ENCODE measurements at places on chromosomes 12 and 14.

GRCh38 chr12:23376238-23376637 lies 573.2 kb downstream of the SOX5 start:
- DNase-seq, result no peak

- DNase-seq, result no peak
Observed at GRCh38 chr12:54593135-54593534, 4.7 kb upstream of the PPP1R1A start.

GRCh38 chr14:51269634-51270033 lies 29.6 kb downstream of the TMX1 start:
- DNase-seq, result no peak

DNA sequence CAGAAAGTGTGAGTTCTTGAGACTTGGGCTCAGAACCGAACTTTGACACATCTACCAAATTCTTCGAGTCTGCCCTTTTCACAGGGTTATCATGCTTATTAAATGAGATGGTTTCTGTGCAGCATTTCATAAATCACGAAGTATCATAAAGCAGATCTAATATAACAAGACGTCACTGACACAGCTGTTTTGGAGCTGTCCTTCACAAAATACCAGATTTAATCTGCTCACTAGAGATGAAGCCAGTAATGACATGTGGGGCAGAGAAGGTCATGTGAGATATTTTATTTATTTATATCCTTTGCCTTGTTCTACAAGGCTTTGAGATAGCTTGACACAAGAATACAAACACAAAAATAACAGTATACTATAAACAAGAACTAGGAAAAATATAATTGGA lies 127.0 kb downstream of the RPAP3 start:
- DNase-seq, result no peak

DNA sequence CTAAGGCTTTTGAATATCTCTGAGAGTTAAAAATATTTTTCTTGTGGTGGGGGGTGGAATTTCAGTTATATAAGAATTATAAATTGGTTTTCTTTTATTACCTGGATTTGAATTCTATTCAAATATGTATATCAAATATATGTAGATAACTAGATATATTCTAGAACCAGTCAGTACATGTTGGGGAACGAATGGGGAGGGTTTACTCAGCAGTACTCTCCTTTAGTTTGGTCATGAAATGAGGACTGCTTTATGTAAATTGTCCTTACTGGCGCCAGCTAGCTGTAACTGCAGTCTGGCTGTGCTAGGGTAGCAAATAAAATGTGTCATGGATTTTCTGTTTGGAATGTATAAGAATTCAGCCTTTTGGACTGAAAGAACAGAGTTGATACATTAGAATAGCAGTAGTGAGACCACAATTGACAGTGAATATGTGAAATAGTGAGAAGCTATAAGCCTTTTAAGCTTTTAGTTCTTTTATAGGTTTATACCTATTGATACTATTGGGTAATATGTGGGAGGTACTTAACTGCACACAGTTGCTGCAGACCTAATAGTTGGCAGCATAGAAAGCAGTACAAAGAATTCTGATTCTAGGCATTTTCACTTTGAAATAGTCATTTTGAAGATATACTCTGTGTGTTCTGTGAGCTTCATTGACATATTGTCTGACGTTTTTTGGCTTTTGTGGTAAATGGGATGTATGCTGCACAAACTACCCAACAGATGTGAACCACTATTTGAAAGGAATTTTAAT lies 29.0 kb downstream of the ATF7IP start:
- no peak for DNase-seq

- DNase-seq, result no peak
Observed at GRCh38 chr14:61253064-61253738, 27.9 kb downstream of the TMEM30B start.

- no peak for DNase-seq
Observed at GRCh38 chr12:102539651-102540553, 59.5 kb upstream of the IGF1 start.

GRCh38 chr12:122265476-122265875 lies 818 bp downstream of the VPS33A start:
- DNase-seq, result no peak

GRCh38 chr12:62783881-62784280 lies 151.1 kb downstream of the PPM1H start:
- DNase-seq, result no peak

GRCh38 chr12:124531281-124531745 lies 36.1 kb downstream of the NCOR2 start:
- DNase-seq, result no peak

- no peak for DNase-seq
Observed at GRCh38 chr12:71756054-71756690, 1.5 kb downstream of the RAB21 start.

DNA sequence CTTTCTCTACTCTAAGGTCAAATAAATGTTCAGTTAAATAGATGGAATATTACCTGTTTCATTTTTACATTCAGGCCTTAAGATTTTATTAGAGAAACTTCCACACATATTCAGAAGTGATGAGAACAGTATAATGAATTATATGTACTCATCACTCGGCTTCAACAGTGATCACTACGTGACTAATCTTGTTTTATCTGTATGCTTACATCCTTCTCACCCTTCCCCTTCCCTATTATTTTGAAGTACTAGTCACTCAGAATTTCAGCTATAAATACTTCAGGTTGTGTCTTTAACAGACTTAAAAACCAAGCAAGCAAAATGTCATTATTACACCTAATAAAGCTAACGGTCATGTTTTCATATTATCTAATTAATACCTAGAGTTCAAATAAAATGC lies 34.9 kb downstream of the ETV6 start:
- DNase-seq, result no peak

GRCh38 chr12:31471823-31472222 lies 119.1 kb downstream of the DENND5B start:
- DNase-seq, result no peak

DNA sequence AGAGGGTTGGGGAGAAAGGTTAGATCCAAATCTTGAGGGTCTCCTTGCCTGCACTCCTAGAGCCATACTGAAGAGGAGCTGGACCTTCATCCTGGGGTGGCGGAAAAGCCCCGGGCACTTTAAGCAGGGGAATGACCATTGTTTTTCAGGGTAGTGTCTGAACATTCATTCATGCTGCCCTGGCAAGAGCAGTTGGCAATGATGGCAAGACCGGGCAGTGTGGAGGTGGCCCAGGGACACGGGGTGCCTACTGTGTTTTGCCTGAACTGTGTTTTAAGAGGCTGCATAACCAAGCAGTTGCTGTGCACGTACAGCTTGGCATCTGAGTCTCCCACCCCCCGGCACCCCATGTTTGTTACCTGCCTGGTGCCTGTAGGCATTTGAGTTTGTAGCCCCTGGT lies 14.7 kb downstream of the TPCN1 start:
- DNase-seq, result no peak

- DNase-seq, result no peak
Observed at GRCh38 chr14:60968099-60968498, 12.8 kb downstream of the TRMT5 start.

GRCh38 chr12:11158885-11159444 lies 12.0 kb upstream of the SMIM10L1 start:
- DNase-seq, result no peak

DNA sequence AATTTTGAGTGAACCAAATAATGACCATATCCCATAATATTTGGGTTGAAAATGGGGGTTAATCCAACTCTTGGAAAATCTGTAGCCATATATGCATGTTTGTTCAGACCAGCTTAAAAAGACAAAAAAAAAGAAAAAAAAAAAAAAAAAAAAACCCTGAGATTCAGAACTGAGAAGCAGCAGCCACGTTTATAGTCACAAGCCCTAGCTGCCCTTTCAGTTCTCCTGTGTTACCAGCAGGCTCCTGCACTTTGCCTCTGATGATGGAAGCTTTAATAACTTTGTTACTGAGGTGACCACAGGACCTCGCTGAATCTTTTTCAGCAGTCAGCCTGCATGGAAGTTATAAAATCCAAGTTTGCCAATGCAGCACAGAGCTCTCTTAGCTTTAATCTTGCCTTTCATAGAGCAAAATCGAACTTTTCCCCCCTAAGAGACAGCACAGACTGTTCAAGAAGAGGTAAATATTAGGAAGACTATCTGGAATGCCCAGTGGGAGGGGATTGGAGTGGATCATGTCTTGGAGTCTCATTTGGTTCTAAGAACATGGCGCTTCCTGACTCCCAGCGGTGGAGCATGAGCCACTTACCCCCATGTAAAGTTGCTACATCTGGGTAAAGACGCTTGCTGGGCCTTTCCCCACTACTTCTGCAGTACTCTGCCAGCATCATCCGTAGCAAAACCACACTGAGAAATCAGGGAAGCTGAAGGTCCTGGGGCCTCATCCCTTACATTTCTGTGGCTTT lies 20.6 kb downstream of the GNG2 start:
- DNase-seq, result no peak

GRCh38 chr14:102071283-102071998 lies 15.4 kb downstream of the HSP90AA1 start:
- no peak for DNase-seq

DNA sequence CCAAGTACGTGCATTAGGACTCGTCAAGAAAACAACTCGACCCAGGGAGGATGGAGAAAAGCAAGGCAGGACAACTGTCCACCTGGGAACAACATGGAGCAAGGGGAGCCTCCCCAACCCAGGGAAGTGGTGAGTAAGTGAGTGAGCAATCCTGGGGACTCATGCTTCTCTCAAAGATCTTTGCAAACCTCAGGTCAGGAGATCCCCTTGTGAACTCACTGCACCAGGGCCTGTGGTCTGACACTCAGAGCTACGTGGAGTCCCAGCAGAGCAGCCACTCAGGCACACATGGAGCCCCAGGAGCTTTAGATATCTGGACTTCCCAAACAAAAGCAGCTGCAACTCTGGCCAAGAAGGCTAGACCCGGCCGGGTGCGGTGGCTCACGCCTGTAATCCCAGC lies 12.2 kb upstream of the OR5AU1 start:
- no peak for DNase-seq

DNA sequence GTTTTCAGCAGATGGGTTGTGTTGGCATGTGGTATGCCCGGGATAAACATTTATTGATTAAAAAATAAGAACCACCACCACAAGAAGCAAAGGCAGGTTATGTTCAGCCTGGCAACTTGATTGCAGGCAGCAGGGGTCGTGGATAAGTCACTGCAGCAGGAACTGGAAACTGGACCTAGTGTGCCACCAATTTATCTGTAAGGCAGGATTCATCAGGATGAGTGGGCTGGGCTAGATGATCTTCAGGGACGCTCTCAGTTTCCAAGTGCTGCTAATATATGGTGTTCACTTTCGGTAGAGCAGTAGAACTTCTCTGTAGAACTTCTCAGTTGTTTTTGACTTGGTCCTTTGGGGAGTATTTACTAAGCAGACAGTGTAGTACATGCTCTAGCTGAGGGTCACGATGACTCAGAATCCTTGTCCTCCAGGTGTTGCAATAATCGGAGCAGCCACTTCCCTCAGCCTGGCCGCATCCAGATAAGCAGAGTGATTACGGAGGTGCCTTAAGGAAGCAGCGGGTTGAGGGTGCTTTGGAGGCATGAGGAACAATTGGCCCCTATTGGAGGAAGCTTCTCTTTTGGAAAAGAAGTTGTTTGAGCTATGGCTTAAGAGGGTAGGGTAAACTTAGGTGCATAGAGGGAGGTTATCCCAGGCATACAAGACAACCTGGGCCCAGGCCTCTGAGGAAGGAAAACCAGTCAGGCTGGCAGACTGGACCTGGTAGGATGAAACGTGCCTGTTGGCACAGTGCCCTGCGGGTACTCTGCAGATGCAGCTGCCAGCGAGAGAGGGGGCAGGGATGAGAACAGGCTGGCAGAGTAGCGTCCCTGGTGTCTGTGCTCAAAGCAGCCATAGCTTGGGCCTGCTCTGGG lies 104.0 kb downstream of the GPR135 start:
- no peak for DNase-seq

DNA sequence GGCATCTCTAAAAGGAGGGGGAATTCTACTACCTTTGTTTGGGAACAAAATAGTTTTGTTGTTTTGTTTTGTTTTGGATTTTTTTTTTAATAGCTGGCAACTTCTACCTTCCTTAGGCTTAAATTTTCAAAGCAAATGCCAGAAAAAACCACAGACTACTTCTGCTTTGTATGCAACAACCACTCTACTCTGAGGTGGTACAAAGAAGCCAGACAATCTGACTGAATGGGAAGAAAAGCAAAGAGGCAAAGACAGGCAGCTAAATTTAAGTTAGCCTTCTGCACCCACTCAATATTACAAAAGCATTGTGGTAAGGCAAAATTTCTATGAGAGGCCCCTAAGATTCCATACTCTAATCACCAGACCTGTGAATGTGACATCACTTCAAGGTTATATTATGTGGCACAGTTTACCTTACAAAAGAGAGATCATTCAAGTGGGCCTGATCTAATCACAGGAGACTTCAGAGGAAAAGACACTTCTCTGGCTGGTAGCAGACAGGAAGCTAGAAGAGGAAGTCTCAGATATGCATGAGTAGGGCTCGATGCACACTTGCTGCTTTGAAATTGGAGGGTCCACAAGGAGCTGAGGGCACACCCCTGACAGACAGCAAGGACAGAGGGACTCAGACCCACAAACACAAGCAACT lies 566.6 kb downstream of the RPS29 start:
- no peak for DNase-seq

- DNase-seq, result no peak
Observed at GRCh38 chr14:50063876-50064420, 52.4 kb downstream of the VCPKMT start.

DNA sequence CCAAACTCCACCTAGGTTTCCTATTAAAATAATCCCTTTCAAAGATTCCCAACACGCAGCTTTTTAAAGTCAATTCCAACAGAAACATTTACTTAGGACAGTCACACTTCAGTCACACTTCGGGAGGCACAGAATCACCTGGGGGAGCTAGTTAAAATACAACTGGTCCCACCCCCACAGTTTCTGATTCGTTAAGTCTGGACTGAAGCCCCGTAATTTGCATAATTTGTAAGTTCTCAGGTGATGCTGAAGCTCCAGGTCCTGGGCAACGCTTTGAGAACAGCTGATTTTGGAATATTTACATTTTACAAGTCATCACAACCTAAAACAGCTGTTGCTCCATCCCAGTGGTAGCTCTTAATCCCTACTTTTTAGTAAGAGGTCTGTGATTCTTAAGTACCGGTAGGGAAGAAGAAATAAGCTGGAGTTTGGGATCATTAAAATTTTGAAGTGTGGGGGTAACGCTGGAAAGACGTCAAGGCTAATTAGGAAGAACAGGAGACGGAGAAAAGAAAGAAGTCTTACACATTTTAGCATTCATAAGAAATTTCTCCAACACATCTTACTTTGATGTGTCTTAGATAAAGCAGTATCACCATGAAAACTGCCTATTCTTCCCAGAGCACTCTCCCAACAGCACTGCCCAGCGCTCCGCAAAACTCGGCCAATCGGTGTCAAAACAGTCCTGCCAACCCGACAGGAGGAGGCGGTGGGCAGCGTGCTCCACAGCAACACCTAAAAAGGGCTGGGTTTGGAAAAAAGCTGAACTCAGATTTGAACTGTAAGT lies 1.1 kb downstream of the IPO8 start:
- DNase-seq, result no peak

GRCh38 chr14:90523961-90524875 lies 127.4 kb downstream of the CALM1 start:
- DNase-seq, result no peak

GRCh38 chr12:115079760-115080159 lies 395.8 kb upstream of the TBX3 start:
- no peak for DNase-seq

Measured in stimulated activated CD4-positive, alpha-beta T cell treated with anti-CD3 and anti-CD28 coated beads, Interleukin-12 subunit alpha, Interleukin-12 subunit beta, amount 100 ng/mL, for 24 hours (primary cell).